ENCODE measurements at places on chromosomes 4 and X. TPM values are rescaled to one million over a fixed set of nuclear protein-coding genes. Genes with fewer than 3 reads are reported as not detected.

Gene TGIF2LX
- total RNA-seq, result not detected

Gene ZRSR2
- 6.6 TPM for total RNA-seq

Gene NAA11
- not detected for total RNA-seq

Gene H2BW1
- total RNA-seq, result not detected

Gene IL9R
- not detected for total RNA-seq

Gene SSX2
- total RNA-seq, result not detected

Gene SERPINA7
- total RNA-seq, result not detected

Gene CDKL5
- 5.9 TPM for total RNA-seq

Gene HPGDS
- 6.2 TPM for total RNA-seq

Gene SSX2B
- not detected for total RNA-seq

Gene STATH
- total RNA-seq, result not detected

Gene STOX2
- 2.1 TPM for total RNA-seq

Gene CCKAR
- not detected for total RNA-seq

Gene SLC25A31
- not detected for total RNA-seq

Gene ARHGAP4
- total RNA-seq, result 24.1 TPM

Gene CLDN34
- not detected for total RNA-seq

Gene NSG1
- 0.17 TPM for total RNA-seq

Gene MAEA
- 41.5 TPM for total RNA-seq

Gene NHSL2
- total RNA-seq, result 5.6 TPM

Gene FGG
- total RNA-seq, result not detected

Gene FRYL
- total RNA-seq, result 69.1 TPM

Gene MGARP
- not detected for total RNA-seq

Gene RNF175
- total RNA-seq, result not detected

Gene PDE6B
- total RNA-seq, result 5.9 TPM

Gene GAB3
- total RNA-seq, result 16.2 TPM

Gene F11
- not detected for total RNA-seq

Gene RASL11B
- not detected for total RNA-seq

Gene GASK1B
- total RNA-seq, result 94.5 TPM

Gene FGB
- total RNA-seq, result not detected

Gene SATL1
- not detected for total RNA-seq

Gene MAGEC2
- not detected for total RNA-seq

Gene UCP1
- not detected for total RNA-seq

Gene POLN
- total RNA-seq, result 2.6 TPM

Gene SSX1
- not detected for total RNA-seq

Gene AVPR2
- total RNA-seq, result 5.3 TPM

Gene FDCSP
- total RNA-seq, result not detected

Gene DBET
- not detected for total RNA-seq

Gene TMEM192
- 30.8 TPM for total RNA-seq

Gene GAGE12J
- total RNA-seq, result not detected

Gene DCAF4L1
- total RNA-seq, result 0.85 TPM

Gene C4orf33
- 11.7 TPM for total RNA-seq

Gene RAB40A
- 0.22 TPM for total RNA-seq

Gene RPA4
- 1.6 TPM for total RNA-seq

Gene SPANXA1
- total RNA-seq, result not detected

Gene FHIP1A
- 0.34 TPM for total RNA-seq

Gene ATG4A
- total RNA-seq, result 13.4 TPM
